ENCODE measurements at places on chromosomes 11 and 22.

DNA sequence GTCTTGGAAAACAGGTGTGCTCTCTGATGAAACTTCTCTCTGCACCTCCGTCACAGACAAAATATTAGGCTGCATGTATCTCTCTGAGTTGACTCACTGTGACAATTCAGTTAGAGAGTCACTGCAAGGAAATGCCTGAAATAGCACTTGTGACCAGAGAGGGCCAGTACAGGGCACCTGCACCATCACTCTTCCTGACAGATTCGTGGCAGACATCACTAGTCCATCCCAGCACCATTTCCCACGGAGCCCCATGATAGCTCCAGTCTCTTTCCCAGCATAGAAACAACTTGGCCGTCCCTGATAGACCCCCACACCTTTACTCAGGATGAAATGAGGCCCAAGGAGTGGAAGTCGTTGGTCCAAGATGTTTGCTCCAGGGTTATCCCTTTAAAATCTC, 73.3 kb upstream of the ISX start:
- DNase-seq = no peak

- no peak for DNase-seq
Measured at GRCh38 chr11:64178203-64178602, 7.8 kb upstream of the STIP1 start.

DNA sequence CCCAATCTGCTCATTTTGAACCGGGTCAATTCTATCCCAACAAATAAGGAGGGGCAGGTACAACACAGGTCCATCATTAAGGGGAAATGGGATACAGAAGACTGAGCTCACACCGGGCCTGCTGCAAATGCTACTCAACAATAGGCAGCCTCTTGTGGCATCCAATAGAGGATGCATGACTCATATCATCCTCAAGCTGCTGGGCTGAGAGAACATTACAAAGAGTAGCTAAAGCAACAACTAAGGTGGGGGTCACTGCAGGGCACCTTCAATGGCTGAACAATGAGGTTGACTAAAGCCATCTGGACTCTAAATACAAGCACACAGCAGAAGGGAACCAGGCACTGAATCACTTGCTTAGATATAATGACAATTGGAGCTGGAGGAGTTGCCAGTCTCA, 130.1 kb upstream of the SYN3 start:
- DNase-seq = no peak

DNA sequence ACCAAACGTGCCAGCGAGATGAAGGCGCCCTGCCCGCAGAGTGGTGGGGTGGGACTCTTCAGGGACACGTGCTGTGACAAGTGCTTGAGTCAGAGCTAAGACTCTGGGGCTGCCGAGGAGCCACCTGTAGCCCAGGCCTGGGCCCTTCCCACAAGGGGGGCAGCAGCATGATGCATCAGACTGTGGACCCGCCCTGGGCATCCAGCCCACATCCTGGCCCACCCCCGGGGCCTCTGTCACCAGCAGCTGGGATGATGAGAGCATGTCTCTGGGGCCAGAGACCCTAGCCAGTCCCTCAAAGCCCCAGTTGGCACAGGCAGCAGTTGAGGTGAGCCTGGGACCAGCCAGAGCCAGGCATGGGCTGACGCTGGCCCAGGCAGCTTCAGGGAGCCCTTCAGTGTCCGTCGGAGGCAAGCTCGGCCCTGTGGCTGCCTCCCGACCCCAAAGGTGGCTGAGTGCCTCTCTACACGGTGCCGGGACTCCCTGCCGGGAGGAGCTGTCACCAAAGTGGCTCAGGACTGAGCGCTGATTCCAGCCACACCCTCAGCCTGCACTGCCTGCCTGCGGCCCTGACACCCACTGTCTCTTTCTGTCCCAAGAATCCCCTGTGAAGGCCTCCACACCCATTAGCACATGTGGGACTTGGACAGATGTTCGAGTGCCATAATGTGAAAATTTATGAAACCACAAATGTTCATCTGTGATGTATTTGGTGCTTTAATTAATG, 41.3 kb downstream of the CDKN1C start:
- DNase-seq = no peak

DNA sequence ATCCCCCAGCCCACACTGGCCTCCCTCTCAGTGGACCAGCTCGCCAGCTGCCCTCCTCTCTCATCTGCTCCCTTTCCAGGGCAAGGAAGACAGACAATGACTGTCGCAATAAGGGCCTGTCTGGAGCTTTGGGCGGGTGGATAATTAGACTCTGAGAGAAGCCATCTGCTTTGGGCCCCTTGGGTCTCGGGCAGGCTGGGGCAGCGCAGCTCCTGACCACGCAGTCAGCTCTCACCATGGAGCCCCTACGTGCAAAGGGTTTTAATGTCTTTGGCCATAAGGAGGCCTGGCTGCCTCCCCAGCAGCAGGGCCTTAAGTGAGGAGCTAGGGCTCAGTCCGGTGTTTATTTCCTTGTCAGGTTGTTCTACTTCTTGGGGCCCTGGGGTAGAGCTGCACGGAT, 153.9 kb downstream of the CHST1 start:
- DNase-seq = no peak

GRCh38 chr11:131463162-131463561, 92.7 kb downstream of the NTM start:
- DNase-seq = no peak

GRCh38 chr11:32109138-32109537, 18.3 kb downstream of the RCN1 start:
- no peak for DNase-seq

GRCh38 chr11:37512156-37512780, 914.2 kb upstream of the RAG2 start:
- no peak for DNase-seq

DNA sequence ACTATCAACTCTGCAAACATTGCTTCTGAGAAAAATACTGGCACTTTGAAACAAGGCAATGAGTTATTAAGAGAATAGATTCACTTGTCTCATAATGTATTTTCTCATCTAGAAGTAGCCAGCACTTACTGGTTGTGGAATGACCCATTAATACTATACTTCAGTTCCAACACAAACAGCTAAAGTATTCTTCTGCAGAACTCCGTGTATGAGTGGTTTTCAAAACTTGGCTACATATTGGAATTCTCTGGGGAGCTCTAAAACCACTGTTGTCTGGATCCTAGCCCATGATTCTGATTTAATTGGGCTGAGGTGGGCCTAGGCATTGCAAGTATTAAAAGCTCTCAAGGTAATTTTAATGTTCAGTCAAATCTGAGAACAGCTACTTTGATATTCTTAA, 1416.4 kb upstream of the RAG2 start:
- no peak for DNase-seq

DNA sequence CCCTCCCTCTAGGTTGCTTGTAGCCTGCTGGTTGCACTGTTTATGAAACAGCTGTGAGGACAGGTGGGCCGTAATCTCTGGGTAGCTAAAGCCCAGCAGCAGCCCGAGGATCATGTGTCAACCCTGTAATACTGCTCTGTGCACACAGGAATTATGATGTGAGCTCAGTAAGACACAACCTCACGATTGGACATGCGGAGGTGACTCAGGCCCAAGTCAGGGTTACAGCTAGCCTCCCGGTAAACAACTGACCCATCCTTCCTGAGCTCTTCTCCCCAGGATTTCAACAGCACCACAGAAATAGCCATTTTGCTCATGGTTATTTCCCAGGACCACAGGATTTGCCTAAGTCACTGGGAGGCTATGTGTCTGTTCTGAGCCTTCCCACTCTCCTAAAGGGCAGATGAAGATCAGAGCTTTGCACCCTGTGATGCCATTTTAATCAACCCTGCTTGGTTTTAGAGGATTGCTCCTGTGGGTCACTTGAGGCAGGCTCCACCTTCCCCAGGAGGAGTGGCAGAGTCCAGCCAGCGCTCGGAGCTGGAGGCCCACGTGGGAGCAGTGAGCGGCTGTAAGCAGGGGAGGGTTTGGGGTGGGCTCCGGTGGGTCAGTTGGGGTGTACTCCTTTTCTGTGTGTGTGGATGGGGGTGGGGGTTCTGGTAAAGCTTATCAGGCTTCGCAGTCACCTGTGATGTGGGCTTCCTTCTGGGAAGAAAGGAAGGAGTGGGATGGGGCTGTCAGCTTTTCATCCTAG, at the start of gene AMPD3:
AMPD3 (plus strand) TSS at position 387 of the 754 bp plus-strand sequence. CDS start 6,256 bp downstream, outside the sequence.
- no peak for DNase-seq

GRCh38 chr22:46010207-46010867, 33.4 kb upstream of the WNT7B start:
- no peak for DNase-seq

DNA sequence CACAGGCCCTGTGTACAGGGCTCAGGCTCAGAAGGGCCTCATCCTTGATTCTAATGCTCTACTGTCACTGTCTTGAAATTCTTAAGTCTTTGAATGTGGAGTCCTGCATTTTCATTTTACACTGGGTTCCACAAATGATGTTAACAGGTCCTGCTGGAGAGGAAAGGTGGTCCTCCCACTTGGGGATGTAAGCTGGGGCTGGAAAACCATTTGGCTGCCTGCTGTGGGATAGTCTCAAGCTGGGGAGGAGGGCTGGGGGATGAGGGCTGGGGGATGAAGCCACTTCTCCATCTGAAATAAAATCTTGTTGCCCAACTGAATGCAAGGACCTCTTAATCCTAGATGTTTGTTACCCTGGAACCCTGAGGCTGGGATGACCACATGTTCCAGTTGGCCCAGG, 423.0 kb downstream of the TENM4 start:
- no peak for DNase-seq

DNA sequence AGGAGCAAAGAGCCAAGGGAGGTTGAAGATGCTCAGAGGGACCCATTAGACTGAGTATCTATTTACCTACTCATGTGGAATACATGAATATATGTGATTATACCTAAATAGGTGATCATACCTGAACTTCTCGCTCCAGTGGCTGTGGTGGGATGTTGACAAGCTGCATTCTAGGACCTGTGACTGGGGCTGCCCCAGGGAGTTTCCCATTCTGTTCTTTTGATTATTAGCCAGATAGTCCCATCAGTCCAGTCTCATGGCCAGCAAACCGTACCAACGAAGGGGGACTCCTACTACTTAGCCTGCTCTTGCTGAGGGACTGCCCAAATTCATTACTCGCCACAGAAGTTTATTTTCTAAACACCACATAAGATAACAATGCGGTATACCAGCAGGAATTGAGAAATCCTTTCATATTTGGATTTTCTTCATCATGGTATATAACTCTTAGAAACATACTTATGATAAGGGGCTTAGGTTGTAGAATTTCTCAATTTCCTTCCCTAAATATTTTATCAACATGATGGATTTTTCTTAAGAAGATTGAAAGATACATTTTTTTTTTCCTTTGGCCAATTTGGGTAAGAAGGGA, 273.9 kb downstream of the NTM start:
- no peak for DNase-seq
